ENCODE measurements at places on chromosomes 11 and 22.

DNA sequence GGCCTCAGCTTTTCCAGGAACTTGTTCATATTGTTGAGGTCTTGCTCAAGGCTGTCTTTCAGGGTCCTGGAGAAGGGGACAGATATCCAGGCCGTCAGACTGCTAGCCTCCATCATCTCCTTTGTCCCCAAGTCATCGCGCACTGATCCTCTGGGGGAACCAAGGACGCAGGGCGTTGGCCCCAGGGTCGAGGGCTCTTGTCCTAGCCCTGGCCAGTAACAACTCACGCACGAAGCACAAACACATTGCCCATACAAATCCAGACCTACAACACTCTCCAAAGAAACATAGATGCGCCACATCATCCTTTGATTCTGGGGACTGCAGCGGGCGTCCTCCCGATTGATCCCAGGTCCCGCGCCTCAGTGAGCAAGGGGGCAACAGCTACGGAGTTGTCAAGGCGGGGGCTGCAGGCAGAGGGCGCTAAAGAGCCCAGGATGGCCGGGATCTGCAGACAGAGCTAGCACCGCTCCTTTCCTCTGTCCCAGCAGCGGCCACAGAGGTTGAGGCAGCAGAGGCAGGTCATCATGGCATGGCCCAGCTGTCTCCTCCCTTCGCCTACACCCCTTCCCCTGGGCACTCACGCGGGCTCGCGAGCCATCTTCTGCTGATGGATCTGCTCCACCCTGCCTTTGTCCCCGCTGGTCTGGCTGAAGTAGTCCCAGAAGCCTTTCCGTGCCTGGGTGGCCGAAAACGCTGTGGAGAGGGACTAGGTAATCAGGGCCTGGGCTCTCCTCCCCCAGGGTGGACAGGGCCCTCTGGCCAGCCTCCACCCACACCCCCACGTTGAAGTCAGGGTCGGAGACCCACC, 472 bp downstream of the APOA5 start:
- DNase-seq: peak; percentile 62

DNA sequence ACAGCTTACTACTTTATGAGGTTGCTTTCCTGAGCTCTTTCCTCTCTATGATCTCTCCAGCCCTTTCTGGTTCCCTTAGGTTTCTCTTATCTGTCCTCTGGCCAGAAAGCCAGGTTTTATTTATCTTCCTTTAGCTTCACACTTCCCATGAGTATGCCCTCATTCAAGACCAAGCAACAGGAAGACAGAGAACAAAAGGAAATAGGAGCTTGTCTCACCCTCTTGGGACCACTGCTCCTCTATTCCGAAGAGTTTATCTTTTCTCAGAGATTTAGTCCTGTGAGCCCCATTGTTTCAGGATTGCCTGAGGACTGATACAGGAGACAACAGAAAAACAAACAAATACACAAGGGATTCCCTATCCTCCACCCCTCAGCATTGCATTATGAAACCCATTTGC, 62.4 kb upstream of the CCDC179 start:
- no peak for DNase-seq

GRCh38 chr11:16678466-16679116, 59.9 kb upstream of the C11orf58 start:
- DNase-seq: no peak

- DNase-seq: no peak
Measured at GRCh38 chr22:19523240-19524169, 705 bp downstream of the CLDN5 start.

GRCh38 chr11:16977136-16977993, 36.8 kb downstream of the PLEKHA7 start:
- DNase-seq: no peak

GRCh38 chr22:49600891-49601431, 226.7 kb downstream of the BRD1 start:
- DNase-seq: no peak

DNA sequence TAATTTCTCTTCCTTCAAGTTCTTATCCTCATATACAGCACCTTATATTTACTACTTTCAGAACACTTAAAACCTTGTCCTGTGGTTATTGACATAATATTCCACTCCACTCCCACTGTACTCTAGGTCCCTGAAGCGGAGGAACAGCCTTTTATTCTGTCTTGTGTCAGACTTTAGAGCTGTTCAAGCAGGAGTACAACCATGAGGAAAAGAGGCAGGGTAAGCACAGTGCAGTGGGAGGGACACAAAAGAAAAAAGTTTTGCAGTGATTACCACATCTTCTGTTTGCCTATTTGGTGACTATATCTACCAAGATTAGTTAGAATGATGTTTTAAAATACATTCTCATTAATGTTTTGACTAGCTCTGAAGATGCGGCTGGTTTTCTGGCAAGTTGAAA, 122.0 kb upstream of the CEP126 start:
- no peak for DNase-seq

GRCh38 chr11:133360860-133361688, 171.2 kb downstream of the OPCML start:
- no peak for DNase-seq

GRCh38 chr22:32517488-32517887, 42.9 kb downstream of the FBXO7 start:
- no peak for DNase-seq

GRCh38 chr11:32960553-32961164, 55.0 kb upstream of the DEPDC7 start:
- DNase-seq: no peak

DNA sequence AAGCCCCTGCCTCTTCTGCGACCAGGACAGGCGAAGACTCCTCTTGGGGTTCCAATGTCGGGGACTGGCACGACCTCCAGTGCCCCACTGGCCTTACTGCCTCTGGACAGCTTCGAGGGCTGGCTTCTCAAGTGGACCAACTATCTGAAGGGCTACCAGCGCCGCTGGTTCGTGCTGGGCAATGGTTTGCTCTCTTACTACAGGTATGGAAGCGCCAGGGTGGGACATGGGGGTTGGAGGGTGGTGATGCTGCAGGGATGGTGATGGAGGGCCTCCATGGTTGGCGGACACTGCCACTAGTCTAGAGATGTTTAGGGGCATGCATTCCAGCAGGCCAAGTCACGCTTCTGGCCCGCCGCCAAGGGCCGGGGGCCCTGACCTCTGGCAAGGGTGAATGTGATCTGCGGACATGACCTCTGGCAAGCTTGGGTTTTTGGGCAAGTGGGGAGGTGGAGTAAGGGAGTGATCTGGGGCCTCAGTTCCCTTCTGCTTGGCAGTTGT, 727 bp downstream of the OSBP2 start:
- DNase-seq: no peak

- no peak for DNase-seq
Measured at GRCh38 chr11:121688055-121688491, 235.3 kb upstream of the SORL1-AS1 start.

- DNase-seq: peak; percentile 29
Measured at GRCh38 chr22:41447435-41448188, 1.0 kb upstream of the TOB2 start.

DNA sequence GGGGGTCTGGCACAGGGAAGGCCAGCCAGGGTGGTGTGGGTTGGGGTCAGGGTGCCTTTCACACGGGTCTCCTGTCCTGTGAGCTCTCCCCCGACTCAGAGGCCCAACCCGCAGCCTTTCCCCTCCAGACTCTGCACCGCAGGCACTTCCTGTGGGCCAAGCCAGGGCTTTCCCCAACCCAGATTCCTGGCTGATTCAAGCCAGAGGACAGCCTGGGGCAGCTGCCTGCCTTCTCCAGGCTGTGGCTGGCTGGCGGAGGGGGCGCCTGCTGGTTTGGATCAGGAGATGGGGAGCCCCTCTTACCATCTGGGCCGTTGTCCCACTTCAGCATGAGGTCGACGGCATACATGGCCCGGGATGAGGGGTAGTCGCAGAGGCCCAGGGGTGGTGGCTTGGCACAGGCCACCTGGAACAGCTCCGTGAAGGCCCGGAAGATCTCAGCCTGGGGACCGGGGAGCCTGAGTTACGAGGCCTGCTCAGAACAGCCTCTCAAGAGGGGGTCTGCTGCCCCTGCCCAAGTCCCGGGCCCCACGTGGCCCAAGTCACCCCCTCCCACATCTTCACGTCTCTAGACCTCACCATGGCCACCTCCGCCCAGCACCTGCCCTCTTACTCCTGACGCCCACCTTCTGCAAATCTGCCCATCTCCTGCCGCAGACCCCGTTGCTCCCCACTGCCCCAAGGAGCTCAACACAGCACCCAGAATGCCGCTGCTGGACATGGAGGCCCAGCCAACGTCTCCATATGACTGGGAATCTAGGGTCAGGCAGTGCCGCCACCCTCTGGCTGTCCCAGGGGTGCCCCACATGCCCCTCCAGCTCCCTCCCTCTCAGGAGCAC, 17.3 kb downstream of the TSPO start:
- DNase-seq: no peak

DNA sequence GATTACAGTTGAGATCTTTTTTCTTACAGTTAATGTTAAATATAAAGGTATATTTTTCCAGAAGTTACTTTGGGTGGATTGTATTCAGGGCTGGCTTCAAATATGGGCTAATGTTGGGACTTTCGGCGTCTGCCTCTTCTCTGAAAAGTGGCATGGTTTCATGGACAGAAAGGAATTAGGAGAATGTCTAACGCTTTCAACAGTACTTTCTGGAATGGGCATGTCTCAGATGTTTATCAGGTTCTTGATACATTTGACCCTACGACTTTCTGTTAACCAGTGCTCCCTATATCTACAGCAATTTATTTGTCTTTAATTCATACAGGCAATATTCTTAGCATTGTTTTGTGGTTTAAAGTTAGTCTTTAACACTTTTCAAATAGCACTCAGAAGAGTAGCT, 33.7 kb downstream of the ZC3H12C start:
- DNase-seq: no peak

DNA sequence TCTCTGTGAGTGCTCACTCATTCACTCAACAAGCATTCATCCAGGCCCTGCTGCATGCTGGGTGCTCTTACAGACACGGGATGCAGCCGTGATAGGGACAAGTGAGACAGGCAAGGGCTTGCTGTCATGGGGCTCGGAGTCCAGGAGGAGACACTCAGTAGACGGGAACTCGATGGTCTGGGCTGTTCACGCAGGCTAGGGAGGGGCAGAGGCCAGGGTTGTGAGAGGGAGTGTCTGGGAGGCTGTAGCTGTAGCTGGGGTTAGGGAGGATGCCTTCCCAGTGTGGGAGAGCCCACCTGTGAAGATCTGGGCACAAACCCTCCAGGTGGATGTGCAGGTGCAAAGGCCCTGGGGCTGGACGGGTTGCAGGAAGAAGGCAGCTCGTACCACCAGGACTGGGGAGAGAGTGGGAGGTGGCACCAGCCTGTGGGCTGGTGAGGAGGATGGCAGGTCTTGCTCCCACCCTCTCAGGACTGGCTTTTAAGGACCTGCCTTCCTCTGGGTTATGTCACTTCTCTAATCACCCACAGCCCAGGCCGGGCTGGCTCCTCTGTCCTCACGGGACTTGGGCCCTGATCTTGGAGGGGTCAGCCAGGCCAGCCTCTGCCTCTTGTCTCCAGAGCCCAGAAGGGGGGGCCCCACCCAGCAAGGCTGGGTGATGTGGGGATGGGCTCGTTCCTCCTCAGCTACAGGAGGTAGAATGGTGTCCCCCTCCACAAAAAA, 24.1 kb downstream of the FGF4 start:
- no peak for DNase-seq

DNA sequence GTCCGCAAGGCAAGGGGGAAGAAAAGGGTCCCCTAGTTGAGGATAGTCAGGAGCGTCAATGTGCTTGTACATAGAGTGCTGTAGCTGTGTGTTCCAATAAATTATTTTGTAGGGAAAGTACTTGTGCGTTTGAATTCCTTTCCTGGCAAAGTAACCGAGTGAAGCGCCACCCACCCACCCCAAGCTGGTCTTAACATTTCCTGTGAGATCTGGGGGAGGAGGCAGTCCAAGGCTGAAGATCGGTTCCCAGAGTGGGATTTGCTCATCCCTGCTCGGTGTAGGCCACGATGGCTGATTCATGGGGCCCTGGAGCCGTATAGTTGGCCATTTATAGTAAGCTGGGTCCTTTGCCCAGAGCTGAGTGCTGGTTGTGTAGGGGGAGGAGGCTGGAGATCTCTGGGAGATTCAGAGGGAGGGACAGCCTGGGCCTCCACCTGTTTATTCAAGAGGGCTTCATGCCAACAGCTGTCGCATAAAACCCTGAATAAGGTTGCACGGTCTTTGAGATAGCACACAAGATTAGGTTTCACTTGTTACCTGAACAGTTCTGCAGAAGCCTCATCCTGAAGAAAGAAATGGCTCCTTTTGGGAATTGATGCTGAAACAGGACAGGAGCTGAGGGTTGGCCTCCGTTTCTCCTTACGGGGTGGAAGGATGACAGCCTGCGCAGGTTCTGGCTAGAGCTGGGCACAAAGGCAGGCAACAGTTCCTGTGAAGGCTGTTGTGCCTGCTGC, 2.4 kb downstream of the ATF4 start:
- DNase-seq: no peak

- no peak for DNase-seq
Measured at GRCh38 chr11:134988495-134988894, 576.5 kb upstream of the B3GAT1 start.

DNA sequence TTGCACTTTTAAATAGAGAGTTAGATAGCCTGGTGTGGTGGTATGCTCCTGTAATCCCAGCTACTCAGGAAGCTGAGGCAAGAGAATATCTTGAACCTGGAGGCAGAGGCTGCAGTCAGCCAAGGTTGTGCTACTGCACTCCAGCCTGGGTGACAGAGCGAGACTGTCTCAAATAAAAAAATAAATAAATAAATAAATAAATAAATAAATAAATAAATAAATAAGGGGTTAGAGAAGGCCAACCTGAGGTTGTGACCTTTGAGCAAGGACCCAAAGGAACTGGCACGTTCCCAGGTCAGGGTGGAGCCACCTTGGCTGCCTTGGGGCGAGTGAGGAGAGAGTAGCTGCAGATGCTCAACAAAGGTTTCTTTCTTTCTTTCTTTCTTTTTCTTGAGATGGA, 65.3 kb upstream of the TENM4 start:
- DNase-seq: no peak

GRCh38 chr11:116481126-116481675, 291.6 kb downstream of the BUD13 start:
- DNase-seq: no peak

DNA sequence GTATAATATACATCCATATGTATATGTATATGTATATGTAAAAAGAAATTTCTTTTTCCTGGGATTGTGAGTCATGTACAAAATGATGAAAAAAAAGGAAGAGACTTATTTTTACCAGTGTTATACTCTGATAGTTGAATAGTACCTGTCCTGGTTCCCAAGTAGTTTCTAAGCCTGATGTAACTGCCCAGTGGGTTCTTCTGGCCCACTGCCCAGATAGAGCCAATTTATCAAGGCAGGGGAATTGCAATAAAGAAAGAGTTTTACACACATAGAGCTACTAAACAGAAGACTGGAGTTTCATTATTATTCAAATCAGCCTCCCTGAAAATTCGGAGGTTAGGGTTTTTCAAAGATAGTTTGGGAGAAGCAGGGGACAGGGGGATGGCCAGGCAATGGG, 29.1 kb upstream of the NARS2 start:
- no peak for DNase-seq

GRCh38 chr11:105321696-105322095, 182.1 kb upstream of the CARD18 start:
- no peak for DNase-seq

GRCh38 chr11:9726321-9727022, 62.6 kb downstream of the SWAP70 start:
- DNase-seq: no peak
